ENCODE measurements at places on chromosomes 2 and 18.
A peak's percentile ranks its signal among the peaks of the same experiment; 100 is the strongest.

DNA sequence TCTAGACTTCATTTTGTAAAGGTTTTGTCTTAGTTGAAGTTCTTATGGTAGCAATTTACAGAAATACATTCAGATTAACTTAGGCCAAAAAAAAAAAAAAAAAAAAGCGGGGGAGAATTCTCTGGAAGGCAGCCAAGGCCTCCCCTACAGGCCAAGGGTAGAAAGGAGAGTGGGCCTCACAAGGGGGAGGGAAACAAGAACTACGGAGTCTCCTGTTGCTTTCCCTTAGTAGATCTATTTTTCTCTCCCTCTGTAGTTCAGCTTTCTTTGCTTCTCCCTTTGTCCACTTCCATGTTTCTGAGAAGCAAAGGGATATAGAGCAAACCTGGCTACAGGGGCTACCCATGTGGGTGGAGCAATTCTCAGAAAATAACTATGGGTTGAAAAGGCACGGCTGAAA is 2.4 kb upstream of the STK11IP start:
- DNase-seq, result no peak

DNA sequence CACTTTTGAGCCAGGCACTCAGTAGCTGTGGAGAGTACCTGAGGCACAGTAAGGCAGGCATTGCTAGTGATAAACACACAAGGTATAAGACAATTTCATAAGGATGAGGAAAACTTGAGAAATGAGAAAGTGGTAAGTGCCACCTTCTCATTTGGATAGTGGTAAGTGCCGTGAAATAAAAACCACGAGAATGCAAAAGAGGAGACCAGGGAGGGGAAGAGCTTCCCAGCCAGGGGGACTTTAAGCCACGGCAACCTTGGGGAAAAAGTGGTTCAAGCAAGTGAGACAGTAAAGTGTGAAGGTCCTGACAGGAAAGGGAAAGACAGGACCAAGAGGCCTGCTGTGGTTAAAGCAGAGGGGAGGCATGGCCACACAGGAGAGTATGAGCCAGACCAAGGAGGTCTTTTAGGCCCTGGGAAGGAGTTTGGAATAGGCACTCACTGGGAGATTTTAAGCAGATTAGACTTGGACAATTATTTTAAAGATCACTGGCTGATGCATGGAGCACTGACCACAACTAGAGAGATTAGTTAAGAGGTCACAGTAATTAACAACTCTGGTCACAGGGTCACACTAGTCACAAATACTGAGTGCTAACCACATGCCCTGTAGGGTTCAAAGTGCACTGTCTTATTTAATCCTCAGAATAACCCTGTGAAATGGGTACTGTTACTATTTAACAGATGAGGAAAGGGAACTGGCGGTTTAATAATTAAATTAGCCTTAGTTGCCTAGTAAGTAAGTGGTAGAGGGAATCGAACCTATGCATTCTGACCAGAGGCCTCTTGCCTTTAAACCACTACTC is 50.1 kb downstream of the THOC1 start:
- DNase-seq, result no peak

GRCh38 chr2:55013936-55014335 is 36.3 kb downstream of the RTN4 start:
- no peak for DNase-seq

DNA sequence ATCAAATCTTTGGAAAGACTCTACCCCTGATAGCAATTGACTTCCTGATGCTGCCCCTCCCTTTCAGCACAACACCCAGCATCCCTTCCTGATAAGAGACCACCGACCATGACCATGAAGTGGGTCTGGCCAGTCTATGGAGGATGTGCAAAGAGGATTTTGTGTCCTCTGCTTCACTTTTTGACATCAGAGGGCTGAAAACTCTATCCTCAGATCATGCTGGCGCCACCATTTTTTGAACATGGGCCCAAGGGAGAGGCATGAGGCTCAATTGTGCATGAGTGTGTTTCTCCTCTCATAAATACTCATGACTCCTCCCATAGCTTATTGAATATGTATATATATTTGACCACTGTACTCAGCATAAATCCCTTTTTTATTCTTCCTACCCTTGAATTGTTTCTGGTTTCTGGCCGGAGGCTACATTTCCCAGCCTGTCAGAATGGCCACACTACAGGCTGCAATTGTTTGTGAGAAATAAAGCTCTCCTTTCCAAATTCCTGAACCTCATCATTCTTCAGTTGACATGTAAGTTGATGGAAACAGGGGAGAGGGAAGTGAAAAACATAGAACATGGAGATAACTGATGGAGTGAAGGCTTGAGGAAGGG is 314.1 kb downstream of the MYCN start:
- DNase-seq, result no peak

DNA sequence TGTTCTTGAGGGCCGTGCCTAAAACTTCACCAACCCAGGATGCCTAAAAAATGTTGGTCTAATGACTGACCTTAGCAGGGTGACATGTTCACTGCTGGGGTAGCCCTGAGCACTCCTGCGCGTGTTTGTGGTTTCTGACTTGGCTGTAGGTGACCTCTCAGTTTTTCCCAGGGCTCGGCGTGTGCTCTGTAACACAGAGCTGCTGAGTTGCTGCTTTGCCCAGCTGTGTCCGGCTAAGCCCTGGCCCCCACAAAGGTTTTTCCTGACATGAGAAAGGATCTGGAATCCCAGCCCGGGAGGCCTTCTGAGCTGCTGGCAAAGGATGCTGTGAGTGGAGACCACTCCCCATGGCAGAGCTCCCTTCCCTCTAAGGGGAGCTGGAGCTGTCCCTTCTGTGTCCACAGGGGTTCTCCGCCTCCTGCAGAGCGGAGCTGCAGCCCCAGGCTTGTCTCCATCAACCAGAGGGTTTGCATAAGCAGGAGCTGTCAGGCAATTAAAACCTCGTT is 52.7 kb downstream of the CRIM1 start:
- peak; percentile 38 for DNase-seq

GRCh38 chr2:46020416-46020815 is 276.8 kb upstream of the EPAS1 start:
- no peak for DNase-seq

GRCh38 chr2:118123561-118124232 is 35.4 kb downstream of the INSIG2 start:
- no peak for DNase-seq

DNA sequence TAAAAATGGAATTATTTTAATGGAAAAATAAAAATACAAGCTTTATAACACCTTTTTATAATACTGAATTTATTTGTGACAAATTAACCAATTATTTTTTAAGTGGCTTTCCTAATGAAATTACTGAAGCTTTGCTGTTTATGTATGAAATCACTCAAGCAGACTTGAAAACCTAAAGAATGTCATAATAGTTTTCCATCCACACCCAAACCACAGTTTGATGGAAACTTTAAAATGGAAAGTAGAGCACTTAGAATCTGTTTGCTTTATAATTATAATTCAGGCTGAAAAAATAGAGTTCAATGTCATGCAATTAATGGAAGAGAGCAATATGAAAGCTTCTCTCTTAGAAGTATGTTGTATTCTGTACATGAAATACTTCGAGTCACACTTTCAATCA is 31.6 kb upstream of the WDR75 start:
- DNase-seq, result no peak

DNA sequence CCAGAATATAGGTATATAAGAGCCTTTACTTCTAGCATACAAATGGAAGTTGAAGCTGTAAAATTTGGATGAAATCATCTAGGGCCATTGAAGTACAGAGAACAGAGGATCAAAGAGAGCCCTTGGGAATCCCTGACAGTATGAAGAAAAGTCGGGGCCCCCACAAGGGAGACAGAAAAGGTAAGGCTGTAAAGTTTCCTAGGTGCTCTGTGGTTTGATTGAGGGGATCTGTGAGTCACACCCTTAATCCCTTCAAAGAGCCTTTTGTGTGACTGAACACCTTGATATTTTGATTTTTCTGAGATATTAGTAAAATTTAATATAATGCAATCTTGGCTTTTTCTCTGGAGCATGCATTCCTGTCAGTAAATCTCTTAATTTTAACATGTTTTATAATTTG is 961.7 kb upstream of the TMEFF2 start:
- DNase-seq, result no peak

DNA sequence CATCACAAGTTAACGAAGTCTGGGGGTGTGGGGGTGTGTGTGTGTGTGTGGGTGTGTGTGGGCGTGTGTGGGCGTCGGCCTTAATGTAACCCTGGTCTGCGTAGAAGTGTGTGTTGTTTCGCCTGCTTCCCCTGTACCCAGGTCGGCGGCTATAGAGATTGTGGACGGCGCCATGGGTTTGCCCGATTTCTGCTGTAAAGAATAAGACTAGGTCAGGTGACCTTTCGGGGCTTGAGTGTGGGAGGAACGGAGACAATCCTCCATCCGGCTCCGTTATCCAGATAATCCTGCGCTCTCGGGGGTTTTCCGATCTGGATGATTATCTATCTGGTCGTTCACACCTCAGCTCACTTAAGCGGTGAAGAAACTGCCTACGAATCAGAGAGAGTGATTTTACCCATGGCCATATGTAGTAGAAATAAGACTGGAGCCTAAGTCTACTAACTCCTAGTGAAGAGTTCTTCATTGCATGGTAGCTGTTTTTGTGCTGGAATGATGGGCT is 543 bp downstream of the HADHB start:
- DNase-seq, result peak; percentile 55

DNA sequence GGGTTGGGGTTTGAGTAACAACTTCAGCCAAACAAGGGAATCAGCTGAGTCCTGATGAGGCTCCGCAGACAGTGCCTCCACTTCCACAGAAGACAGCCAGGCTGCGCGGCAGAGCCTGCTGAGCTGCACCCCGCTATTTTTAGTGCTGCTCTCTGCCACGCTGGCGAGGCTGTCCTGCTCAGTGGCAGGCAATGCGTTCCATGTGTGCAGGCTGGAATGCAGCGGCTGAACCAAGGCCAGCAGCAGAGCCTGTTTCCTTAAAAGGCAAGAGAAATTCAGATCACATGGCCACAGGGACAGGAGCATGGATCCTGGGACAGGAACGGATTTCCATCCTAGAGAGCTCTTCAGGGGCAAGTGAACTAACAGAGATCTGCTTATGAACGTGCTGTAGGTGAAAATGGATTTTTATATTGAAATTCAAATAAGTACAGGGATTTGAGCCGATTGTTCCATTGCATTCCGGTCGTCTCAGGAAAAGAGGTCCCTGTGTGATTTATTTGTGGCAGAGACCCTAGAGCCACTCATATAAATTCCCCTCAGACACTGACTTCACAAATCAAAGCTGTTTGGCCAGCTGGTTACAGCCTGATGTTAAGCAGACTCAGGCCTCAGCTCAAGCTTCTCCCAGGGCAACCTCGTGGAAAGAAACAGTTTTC is 98.7 kb downstream of the COL6A3 start:
- peak; percentile 94 for DNase-seq

DNA sequence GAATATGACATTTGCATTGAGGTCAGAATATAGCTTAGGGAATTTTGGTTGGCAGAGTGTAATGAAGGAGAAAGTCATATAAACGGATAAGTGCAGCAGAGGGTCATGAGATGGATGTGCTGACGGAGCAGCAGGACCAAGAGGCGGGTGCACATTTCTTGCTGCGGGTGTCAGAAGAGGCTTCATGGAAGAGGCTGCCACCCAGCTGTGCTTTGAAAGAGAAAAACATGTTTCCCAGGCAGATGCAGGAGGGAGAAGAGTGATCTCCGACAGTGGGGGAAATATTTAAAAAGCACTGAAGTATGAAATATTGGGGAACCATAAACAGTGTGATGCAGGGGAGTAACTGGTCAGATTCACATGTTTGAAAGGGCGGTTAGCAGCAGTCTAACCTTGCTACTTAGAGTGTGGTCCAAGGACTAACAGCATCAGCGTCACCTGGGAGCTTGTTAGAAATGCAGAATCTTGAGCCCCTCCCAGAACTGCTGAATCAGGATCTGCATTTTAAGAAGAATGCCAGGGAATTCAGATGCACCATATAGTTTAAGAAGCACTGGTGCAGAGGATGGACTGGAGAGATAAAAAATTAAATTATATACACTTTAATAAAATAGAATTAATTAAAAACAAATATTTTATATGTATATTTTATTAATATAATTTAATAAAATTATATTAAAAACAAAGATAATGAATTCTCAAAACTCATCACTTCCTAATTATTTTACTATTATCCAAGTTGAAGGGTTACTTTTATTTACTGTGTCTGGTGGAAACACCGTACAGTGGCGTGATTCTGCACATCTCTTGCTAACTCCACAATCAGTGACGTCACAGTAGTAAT is 36.1 kb upstream of the SCYGR1 start:
- DNase-seq, result no peak

GRCh38 chr2:45851111-45851510 is 199.6 kb downstream of the PRKCE start:
- no peak for DNase-seq

GRCh38 chr2:129922571-129923264 is 56.7 kb upstream of the RAB6C start:
- DNase-seq, result no peak

DNA sequence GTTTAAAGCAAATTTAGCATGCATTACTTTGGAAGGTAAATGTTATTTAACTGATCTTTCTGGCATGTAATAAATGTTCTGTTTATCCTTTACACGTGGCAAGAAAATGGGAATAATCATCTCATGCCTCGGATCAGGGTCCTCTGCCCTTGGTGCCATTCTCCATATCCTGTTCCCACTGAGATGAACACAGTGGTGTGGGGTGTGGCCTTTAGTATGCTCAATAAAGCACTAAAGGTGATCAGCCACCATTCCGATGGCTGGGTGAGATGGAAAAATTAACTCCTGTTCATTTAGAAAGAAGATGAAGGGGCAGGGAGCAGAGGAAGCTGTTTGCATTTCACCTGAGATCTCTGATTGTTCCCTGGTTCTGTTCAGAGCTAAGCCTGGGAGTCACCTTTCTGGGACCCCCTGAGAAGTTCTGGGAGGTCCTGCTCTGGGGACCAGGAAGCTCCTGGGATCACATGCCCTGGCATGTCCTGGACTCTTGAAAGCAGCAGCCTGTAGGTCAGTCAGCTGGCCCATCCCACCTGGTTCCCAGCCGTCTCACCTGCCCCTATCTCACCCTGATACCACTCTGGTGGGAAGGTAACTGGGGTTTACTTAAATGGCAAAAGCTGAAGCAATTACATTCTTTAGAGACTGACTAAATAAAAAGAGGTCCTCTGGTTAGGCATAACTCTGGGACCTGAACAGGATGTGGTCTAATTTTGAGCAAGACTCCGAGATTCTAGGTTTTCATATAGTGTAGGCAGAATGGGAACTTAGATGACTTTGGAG is 288.9 kb upstream of the EPAS1 start:
- no peak for DNase-seq

DNA sequence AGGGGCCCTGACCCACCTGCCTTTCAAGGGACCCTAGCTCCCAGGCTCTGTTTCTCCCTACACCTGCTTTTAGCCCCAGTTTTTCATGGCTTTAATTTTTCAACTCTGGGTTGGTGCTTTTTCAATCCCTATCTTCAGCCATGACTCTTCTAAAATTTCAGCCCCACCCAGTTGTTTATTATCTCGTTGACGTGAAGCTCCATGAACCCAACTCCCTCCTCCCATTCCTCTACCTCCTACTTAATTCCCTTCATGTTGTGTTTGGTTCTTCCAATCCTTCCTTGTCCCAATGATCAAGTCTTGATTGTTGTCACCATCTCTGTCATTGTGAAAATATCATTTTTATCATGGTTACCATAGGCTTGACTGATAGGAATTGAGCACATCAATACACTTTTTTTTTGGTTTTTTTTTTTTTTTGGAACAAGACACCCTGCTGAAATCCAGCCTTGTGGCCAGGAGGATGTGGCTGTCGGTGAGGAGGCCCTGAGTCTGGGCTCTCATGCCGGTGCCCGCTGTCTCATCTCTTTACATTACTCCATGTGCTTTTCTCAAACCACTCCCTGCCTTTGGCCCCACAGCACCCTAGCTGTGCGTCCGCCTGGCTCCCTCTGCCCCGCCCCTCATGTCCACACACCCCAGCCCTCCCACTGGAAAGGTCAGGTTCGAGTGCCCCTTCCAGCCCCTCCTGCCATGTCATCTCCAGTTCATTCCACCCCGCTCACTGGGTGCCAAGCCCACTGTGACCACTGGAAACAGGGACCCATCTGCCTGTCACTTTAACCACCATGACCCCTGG is 39.3 kb downstream of the NAPG start:
- no peak for DNase-seq
